Epithelial cell of proximal tubule (primary cell): ENCODE measurements at places on chromosomes 4 and X. TPM values are rescaled to one million over a fixed set of nuclear protein-coding genes. Genes with fewer than 3 reads are reported as not detected.
A peak's percentile ranks its signal among the peaks of the same experiment; 100 is the strongest.

DNA sequence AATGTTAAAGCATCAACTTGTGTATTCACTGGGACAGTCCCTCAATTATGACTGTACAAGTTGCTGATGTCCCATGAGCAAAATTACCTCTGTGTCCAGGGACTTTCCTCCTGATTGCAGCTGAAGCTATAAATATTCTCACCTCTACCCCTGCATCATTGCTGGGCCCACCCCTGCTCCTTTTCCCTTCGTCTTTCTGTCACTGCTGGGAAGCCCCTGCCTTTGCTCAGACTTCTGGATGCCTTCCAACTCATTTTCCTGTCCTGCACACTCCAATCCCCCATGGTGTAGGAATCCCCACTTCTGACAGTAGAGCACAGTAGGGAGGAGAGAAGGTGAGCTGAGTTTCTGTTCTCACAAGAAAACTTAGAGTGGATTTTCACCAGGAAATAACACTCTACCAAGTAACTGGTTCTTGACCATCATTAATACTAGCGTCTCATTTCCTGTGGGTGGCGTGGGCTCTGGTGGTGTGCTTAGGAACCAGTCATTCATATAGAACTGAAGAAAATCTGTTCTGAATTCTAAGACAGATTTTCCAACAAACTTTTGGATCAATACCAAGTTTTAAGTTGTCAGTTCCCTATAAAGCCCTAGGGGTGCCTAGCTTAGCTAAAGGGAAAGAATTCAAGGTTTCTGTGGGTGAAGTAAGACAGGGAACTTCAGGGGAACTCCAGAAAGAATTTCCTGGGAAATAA, 136.2 kb upstream of the MED14 start:
- peak; percentile 55 for DNase-seq

GRCh38 chr4:22597471-22597870, 81.6 kb upstream of the ADGRA3 start:
- no peak for DNase-seq

The HELT gene
- total RNA-seq, result not detected in 2 replicates

GRCh38 chr4:147843162-147843561, 111.3 kb downstream of the ARHGAP10 start:
- DNase-seq, result no peak

DNA sequence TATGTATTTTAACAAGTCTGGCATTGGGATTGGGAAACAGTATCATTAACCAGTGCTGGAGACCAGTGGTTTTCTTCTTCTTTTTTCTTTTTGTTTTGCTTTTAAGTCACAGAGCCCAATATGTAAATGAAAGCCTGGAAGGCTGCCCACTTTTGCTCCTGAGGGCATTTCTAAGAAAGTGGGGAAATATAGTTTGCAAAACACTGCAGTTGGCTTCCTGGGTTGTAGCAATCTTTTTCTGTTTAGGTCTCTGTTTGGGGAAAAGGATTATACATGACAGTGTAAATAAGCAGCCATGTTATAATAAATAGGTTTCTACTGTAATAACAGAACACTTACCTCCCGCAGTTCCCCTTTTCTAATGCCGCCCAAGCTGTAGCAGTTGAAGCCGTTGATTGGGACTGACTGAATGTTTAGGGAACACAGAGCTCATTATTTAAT, 105.5 kb downstream of the TMEM164 start:
- no peak for DNase-seq

DNA sequence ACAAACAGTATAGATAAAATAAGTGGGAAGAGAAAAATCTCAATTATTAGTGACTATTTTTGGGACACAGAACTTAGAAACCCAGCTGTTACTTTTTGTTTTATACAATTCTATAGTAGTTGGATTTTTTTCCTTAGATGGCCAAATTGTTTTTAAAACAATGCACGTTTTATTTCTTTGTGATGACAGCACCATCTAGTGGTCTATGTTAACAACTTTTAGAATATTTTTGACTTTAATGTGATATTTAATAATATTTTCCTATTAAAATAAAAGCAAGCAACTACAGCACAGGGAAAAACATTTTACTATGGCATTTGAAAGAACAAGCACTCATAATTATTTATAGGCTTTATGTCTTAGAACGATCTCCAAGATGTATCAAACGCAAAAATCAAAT, 5.6 kb upstream of the SMIM31 start:
- no peak for DNase-seq

- peak; percentile 13 for DNase-seq
Measured at GRCh38 chr4:177339477-177340374, 30.1 kb downstream of the NEIL3 start.

The XAGE1A gene
- total RNA-seq, result not detected in 2 replicates

DNA sequence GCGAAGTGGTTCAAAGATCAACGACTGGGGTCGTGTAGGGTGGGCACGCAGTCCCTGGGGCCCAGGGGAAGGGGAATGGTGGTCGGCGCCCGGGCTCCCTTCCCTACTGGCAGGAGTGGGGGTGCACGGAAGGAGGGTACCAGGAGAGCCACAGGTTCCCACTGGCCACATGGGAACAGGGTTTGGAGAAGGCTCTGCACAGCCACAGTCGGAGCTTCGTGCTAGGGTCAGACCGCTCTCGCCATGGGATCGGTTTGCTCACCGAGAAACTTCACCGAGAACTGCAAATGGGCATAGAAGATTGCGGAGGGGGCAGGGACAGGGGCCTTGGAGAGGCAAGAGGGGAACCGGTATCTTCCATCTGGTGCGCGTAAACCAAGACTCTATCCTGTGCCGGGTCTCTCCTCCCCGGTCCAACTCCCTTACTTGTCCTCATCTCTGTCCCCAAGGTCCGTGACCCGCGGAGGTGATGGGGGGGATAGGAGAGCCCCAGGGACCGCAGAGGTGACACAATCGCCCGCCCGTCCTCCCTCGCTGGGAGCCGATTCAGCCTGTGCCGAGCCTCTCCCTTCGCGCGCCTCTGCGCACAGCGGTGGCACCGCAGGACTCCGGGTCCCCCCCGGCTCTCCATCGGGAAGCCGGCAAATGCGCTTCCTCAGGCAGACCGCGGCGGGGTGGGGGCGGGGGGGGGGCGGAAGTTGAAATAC, 1.0 kb downstream of the SCD5 start:
- no peak for DNase-seq

DNA sequence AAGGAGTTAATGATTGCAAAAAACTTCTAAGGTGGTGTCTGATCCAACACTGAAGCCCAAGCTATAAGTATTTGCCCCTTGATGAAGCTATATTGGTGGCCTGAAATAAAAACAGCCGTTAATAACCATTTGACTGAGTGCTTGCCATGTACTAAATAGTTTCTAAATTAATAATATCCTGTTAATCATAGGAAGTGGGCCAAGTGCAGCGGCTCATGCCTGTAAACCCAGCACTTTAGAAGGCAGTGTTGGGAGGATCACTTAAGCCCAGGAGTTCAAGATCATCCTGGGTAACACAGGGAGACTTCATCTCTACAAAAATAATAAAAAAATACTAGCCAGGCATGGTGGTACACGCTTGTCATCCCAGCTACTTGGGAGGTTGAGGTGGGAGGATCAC, 8.3 kb downstream of the NDP start:
- DNase-seq, result no peak

The ZDHHC9 gene
- 14.8 and 17.8 TPM in 2 replicates for total RNA-seq

The ATP8A1 gene
- total RNA-seq, result 2.9 and 4.3 TPM in 2 replicates

DNA sequence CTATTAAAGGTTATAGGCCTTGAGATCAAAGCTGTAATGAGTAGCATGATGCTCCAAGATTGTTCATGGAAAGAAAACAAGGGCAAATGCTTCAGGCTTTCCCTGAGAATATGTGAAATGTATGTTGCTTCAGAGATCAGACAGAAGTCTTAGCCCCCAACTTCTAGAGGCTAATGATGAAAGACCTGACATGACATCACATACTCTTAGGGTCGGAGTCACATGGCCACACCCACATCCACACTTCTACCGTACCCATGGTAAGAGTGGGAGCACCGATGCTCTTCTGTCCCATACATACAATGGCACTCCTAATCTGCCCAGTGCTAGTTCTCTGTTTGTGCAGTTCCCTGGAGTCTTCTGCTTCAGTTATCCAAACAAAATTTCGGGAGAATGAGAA, 111.9 kb upstream of the ACSL4 start:
- DNase-seq, result no peak

DNA sequence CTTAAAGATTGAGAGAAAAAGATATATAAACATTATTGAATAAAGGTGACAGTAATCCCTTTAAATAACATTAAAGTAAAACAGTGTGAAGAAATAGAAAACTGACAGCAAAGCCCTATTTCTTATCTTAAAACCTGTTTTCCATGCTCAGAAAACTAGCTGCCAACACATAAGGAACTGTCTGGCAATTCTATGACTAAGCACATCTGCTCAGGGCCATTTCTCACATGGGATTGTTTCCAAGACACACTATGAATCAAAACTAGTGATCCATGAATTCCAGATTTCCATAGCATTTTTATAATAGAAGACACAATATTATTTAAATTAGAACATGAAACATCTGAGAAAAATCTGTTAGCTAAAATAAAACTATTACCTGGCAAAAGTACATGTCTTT, 113.4 kb downstream of the SCLT1 start:
- DNase-seq, result peak; percentile 47

DNA sequence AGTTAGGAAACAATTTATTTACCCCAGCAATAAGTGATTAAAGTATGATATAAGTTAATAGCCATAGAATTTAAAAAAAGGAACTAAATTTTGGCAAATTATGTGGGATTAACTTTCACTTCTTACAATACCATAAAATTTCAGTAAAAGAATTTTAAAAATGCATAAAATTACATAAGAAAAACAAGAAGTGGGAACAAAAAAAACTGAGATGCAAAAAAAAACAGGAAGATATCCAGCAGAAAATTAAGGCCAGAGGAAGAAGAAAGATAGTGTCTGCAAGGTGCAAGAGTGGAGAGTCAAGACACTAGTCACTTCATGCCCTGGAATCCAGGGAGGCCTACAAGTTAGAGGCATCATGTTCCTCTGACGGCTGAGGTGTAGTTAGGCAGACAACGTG, 184.2 kb downstream of the GASK1B start:
- no peak for DNase-seq

DNA sequence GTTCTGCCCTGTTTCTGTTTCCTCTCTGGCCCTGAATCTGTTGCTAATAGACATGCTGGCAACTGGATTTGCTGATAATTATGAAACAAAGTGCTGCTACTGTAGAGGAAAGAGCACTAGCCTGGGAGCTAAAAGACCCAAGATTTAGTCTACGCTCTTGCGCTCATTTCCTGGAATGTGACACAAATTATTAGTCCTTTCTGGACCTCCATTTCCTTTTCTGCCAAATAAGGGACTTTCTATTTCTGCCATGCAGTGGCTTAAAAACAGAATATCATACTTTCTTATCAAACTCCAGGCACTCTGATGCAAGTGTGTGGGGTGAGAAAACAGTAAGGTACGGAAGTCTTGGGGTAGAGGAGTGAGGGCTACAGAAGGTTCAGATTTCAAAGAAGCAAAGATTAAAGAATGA, 48.3 kb upstream of the GPR174 start:
- DNase-seq, result no peak

The SHROOM4 gene
- total RNA-seq, result 3.2 and 4.2 TPM in 2 replicates

DNA sequence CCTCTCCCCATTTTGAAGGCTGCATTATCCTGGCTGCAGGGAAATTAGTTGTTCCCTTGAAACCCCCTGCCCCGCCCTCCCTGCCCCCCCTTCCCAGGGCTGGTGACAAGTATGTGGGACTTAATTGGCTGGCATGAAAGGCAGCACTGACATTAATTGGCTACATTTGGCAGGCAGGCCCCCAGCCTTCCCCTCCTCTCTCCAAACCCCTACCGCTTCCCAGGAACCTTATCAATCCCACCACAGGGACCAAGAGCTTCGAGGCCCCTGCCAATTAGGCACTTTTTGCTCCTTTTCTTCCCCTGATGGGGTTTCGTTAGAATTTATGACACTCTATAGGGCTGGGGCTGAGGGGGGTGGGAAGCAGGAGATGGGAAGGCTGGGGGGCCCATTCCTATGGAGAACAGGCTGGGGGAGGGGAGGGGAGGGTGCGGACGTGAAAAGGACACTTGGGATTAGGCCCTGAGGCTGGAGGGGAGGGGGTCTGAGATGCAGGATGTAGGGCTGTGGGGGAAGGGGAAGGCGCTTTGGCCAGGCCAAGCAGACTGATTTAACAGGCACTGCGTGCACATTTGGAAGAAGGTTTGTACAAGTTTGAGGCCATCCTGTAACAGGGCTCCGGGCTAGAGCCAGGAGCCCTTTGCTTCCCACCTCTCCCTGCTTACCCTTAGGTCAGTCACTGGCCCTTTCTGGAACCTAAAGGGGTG, 52.2 kb downstream of the EFNB1 start:
- DNase-seq, result no peak

DNA sequence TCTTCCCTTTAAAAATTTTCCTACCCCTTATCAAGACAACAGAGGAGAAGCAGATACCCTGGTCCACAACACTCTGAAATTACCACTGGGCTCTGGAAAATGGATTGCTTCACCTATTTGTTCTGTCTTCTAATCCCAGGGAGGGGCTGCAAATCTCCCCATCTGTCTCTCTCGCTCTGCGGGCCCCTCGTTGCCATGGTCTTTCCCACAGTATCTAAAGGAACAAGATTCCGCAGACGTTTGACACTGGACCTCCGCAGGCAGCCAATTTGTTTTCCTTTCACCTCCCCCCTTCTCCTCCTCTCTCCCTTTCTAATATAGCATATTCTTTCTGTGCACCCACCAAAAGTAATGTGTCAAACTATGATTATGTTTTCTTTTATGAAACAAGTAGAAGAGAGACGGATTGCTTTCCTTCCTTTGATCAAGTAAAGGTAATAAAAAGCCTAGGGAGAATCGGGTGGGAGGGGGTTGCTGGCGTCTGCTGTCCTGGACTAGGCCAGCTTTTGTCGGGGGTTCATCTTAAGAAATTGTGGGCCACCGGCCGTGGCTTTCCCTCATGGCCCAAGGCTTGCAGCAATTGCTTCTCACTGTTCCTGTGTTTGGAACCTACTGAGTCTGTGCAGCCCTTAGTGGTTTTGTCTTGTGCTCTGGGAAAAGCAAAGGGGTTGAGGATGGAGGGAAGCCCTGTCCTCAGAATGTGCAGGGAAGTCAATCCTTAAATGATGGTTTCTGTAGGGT, 81.0 kb downstream of the MGST2 start:
- no peak for DNase-seq

GRCh38 chr4:140774510-140774909, 18.3 kb upstream of the TBC1D9 start:
- DNase-seq, result no peak

GRCh38 chr4:48212165-48212564, 57.5 kb downstream of the TEC start:
- no peak for DNase-seq

GRCh38 chr4:110510955-110511544, 35.1 kb downstream of the ENPEP start:
- no peak for DNase-seq

GRCh38 chr4:13626492-13627177, 890 bp downstream of the BOD1L1 start:
- DNase-seq, result no peak

DNA sequence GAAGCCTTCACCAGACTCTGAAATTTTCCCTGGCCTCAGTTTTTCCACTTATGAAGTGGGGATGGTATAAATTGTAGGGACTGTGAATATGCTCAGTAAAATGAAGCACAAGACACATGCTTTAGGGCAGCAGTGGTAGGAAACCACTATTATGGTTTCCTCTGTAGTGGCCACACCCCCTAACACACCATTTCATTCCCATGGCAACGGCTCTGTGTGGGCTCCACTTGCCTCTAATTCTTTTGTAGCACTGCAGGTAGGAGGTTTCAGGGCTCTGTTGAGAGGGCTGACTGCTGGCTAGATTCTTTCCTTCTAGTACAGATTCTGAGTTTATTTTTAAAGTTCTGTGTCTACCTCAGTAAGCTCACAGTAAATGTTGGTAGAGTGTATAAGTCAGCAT, 3.5 kb upstream of the VMA21 start:
- no peak for DNase-seq
